Right atrium auricular region (tissue), 2 donors: ENCODE measurements at places on chromosomes 4 and X.

DNA sequence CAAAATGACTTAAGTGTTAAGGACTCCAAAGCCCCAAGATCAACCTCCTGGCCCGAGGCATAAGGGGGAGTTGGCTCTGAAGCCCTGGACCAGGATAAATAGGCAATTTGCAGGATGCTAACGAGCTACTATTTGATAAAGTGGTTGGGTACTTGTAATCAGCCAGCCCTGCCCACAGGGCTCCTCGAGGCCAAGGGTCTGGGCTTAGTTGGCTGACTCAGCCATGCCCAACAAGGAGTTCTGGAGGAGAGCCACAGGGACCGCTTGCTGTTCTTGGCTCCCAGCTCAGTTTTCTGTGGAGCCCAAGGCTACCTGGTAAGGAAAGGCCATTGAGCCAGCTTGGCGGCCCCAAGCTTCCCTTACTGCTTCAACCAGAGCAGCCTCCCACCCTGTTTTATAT is 7.8 kb downstream of the HMGB3 start:
- no peaks in the 10 kb centered on the region for H3K4me1 ChIP-seq
- H3K27me3 ChIP-seq, result no peaks in the 10 kb centered on the region
- no peaks in the 10 kb centered on the region for H3K36me3 ChIP-seq
- H3K4me3 ChIP-seq, result no peak overlapping the region
- H3K27ac ChIP-seq, result no peak overlapping the region
- no peak for DNase-seq

- no peak overlapping the region for H3K27ac ChIP-seq
- no peak for DNase-seq
- no peaks in the 10 kb centered on the region for H3K4me1 ChIP-seq
- no peaks in the 10 kb centered on the region for H3K27me3 ChIP-seq
- H3K4me3 ChIP-seq, result no peak overlapping the region
- H3K36me3 ChIP-seq, result no peaks in the 10 kb centered on the region
These were observed 1601.9 kb upstream of the ADGRL3 start for GRCh38 chr4:59598330-59598618.

- no peak overlapping the region for H3K27ac ChIP-seq
- no peaks in the 10 kb centered on the region for H3K36me3 ChIP-seq
- no peak for DNase-seq
- no peaks in the 10 kb centered on the region for H3K27me3 ChIP-seq
- H3K4me1 ChIP-seq, result no peaks in the 10 kb centered on the region
These were observed 640.3 kb downstream of the TRIML1 start for GRCh38 chr4:188779581-188779980.

- H3K27me3 ChIP-seq, result no peaks in the 10 kb centered on the region
- no peak for DNase-seq
- H3K36me3 ChIP-seq, result peaks cover 43% of the 10 kb centered on the region
- H3K4me1 ChIP-seq, result no peaks in the 10 kb centered on the region
These were observed 55.4 kb downstream of the HUWE1 start for GRCh38 chrX:53631156-53631555.

- H3K4me1 ChIP-seq, result no peaks in the 10 kb centered on the region
- H3K4me3 ChIP-seq, result no peak overlapping the region
- no peaks in the 10 kb centered on the region for H3K36me3 ChIP-seq
- DNase-seq, result no peak
- H3K27me3 ChIP-seq, result no peaks in the 10 kb centered on the region
- no peak overlapping the region for H3K27ac ChIP-seq
These were observed 768 bp upstream of the CXCL10 start for GRCh38 chr4:76024065-76024464.

DNA sequence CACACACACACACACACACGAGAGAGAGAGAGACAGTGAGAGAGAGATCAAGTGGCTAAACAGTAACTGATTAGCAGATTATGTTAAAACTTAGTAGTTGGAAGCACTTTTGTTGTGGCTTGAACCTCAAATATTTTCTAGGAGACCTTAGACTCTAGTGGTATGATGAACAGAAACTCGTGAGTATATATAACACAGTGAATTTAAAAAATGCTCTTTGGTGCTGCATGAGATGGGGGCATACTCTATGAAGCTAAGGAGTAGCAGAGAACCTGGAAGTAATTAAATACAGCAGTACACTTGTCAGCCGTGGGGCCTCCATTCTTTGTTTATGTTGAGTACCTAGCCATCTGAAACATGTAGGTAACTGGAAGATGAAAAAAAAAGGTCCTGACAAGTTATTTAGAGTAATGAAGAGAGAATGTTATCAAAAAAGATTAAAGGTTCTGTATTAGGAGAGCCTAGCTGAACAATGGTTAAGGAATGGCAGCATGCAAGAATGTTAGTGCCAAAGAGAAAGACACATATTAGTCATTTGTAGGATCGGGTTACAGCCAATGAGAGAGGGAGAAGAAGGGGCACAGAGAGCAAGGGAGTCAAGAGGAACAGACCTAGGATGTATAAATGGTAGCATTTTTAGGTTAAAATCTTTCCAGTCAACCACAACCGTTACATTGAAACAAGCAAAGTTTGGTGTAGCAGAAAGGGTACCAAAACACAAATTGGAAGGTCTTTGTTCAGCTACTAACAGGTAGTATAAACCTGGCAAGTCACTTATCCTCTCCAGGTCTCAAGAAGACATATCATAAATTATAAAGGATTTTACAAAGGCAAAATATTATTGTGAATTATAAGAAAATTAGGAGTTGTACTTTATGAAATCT is 316.7 kb upstream of the DIPK2B start:
- no peaks in the 10 kb centered on the region for H3K4me1 ChIP-seq
- no peak for DNase-seq
- peak overlapping the region; percentile 12 for H3K27ac ChIP-seq
- no peaks in the 10 kb centered on the region for H3K36me3 ChIP-seq
- H3K27me3 ChIP-seq, result no peaks in the 10 kb centered on the region

DNA sequence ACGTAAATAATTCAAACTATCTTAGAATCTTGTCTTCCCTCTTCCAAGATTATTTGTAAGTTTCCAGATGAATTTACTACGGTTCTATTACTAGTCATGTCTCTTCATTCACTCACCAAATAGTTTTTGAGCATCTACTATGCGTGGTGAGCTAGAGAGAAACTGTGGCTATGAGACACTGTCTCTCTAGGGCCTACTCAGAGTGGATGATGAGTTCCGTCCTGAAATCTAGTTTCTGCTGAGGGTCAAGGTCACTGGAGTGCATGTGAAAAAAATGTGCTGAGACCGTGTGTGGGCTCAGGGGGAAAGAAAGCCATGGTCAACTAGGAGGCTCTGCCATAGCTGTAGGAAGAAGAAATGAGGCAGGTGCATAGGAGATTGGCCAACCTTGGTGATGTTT is 320.2 kb upstream of the GATB start:
- H3K4me1 ChIP-seq, result no peaks in the 10 kb centered on the region
- no peak overlapping the region for H3K4me3 ChIP-seq
- no peaks in the 10 kb centered on the region for H3K36me3 ChIP-seq
- no peak for DNase-seq

DNA sequence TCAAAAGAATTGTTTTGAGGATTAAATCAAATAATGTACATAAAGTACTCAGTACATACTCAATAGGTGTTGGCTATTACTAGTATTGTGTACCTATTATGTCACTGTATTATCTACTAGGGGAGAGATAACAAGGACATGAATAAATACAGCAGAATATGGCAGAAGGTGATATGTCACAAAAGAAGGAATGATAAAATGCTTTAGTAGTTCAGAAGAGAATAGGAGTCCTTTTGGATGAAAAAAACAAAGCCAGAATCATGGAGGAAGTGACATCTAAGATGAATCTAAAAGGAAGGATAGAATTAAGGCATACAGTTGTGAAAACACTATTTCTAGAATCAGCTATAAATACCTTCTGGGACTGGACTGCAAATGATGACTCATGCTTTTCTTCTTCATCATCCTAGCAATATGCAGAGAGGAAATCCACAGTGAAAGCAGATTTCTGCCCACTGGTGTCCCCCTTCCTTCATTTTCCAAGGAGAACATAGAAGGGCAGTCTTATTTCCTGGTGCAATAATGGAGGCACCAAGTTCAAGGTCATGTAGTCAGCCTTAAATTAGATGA is 98.7 kb downstream of the GLUD2 start:
- no peaks in the 10 kb centered on the region for H3K27me3 ChIP-seq
- H3K36me3 ChIP-seq, result no peaks in the 10 kb centered on the region
- H3K4me3 ChIP-seq, result no peak overlapping the region
- no peak for DNase-seq
- H3K4me1 ChIP-seq, result no peaks in the 10 kb centered on the region

DNA sequence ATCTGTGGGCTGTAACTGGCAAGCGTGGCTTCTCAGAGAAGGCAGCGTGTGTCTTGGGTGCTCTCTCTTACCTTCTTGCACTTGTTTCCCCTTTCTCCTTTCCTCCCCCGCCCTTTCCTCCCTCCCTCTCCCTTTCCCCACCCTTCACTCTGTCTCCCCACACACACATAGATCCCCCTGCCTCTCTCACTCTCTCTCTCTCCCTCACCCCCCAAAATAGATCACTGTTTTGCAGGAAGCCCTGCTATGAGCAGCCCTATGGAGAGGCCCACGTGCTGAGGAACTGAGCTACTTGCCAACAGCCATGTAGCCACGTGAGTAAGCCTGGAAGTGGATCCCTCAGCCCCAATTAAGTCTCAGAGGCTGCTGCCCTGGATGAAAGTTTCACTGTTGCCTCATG is 4.3 kb upstream of the PNMA6E start:
- H3K27ac ChIP-seq, result no peak overlapping the region
- no peak overlapping the region for H3K4me3 ChIP-seq
- no peaks in the 10 kb centered on the region for H3K36me3 ChIP-seq
- no peaks in the 10 kb centered on the region for H3K27me3 ChIP-seq
- H3K4me1 ChIP-seq, result no peaks in the 10 kb centered on the region

- no peaks in the 10 kb centered on the region for H3K4me1 ChIP-seq
- no peaks in the 10 kb centered on the region for H3K27me3 ChIP-seq
- no peak for DNase-seq
- H3K27ac ChIP-seq, result no peak overlapping the region
These were observed 153.7 kb downstream of the PPP4R3C start for GRCh38 chrX:27309406-27309805.

DNA sequence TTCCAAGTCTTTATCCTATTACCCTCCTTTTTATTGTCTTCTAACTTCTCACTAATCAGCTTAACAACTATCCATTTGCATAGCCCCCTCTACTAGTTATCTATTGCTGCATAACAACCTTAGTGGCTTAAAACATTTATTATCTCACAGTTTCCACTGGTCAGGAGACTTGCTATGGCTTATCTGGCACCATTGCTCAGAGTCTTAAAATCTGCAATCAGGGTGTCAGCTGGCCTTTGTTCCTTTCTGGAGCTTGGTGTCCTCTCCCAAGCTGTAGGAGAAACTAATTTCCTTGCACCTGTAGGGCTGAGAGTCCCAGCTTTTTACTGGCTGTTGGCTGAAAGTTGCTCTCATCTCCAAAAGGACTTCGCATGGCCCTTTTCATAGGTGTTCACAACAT is 137.0 kb upstream of the SMIM31 start:
- H3K4me3 ChIP-seq, result no peak overlapping the region
- DNase-seq, result no peak
- H3K27ac ChIP-seq, result no peak overlapping the region
- H3K27me3 ChIP-seq, result no peaks in the 10 kb centered on the region
- no peaks in the 10 kb centered on the region for H3K36me3 ChIP-seq
- H3K4me1 ChIP-seq, result no peaks in the 10 kb centered on the region

GRCh38 chr4:167003326-167003725 is 231.0 kb downstream of the SPOCK3 start:
- no peak overlapping the region for H3K4me3 ChIP-seq
- no peak overlapping the region for H3K27ac ChIP-seq
- no peaks in the 10 kb centered on the region for H3K27me3 ChIP-seq
- H3K36me3 ChIP-seq, result no peaks in the 10 kb centered on the region
- DNase-seq, result no peak

DNA sequence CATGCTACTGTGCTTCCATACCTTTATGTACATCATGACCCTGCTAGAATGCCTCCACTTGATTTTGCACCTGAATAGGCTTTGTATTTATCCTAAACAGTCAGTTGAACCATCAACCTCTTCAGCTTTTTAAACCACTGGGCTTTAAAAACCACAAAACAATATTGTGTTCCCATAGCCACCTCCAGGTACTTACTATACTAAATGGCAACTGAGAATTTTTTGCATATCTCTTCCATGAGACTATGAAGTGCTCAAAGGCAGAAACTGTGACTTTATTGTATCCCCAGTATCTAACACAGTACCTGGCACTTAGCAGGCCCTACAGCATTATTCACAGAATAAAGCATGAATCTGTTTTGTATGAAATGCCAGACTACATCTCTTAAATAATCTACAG is 39.7 kb downstream of the ANAPC10 start:
- no peaks in the 10 kb centered on the region for H3K4me1 ChIP-seq
- H3K27me3 ChIP-seq, result no peaks in the 10 kb centered on the region
- no peak for DNase-seq
- H3K36me3 ChIP-seq, result no peaks in the 10 kb centered on the region

- H3K4me1 ChIP-seq, result no peaks in the 10 kb centered on the region
- no peak overlapping the region for H3K27ac ChIP-seq
- no peaks in the 10 kb centered on the region for H3K27me3 ChIP-seq
- no peak for DNase-seq
- H3K36me3 ChIP-seq, result peaks cover 38% of the 10 kb centered on the region
These were observed 88.0 kb downstream of the FNIP2 start for GRCh38 chr4:158856852-158857251.

- no peaks in the 10 kb centered on the region for H3K4me1 ChIP-seq
- DNase-seq, result no peak
- H3K27me3 ChIP-seq, result no peaks in the 10 kb centered on the region
- H3K4me3 ChIP-seq, result no peak overlapping the region
- H3K27ac ChIP-seq, result no peak overlapping the region
These were observed 36.2 kb upstream of the DHRSX start for GRCh38 chrX:2536974-2537373.

GRCh38 chrX:105191878-105192277 is 28.6 kb downstream of the TEX13A start:
- no peak for DNase-seq
- H3K36me3 ChIP-seq, result no peaks in the 10 kb centered on the region
- H3K27me3 ChIP-seq, result no peaks in the 10 kb centered on the region
- H3K27ac ChIP-seq, result no peak overlapping the region
- no peaks in the 10 kb centered on the region for H3K4me1 ChIP-seq

GRCh38 chr4:40719008-40719623 is 30.6 kb upstream of the NSUN7 start:
- no peak overlapping the region for H3K4me3 ChIP-seq
- no peak for DNase-seq
- H3K27me3 ChIP-seq, result no peaks in the 10 kb centered on the region
- no peak overlapping the region for H3K27ac ChIP-seq
- no peaks in the 10 kb centered on the region for H3K36me3 ChIP-seq

GRCh38 chr4:57076646-57077045 is 33.5 kb downstream of the IGFBP7 start:
- no peak for DNase-seq
- no peaks in the 10 kb centered on the region for H3K36me3 ChIP-seq
- no peak overlapping the region for H3K27ac ChIP-seq
- H3K4me3 ChIP-seq, result no peak overlapping the region

- no peaks in the 10 kb centered on the region for H3K4me1 ChIP-seq
- H3K27ac ChIP-seq, result no peak overlapping the region
- DNase-seq, result no peak
- H3K36me3 ChIP-seq, result no peaks in the 10 kb centered on the region
- no peaks in the 10 kb centered on the region for H3K27me3 ChIP-seq
- no peak overlapping the region for H3K4me3 ChIP-seq
These were observed 74.1 kb downstream of the FAM47A start for GRCh38 chrX:34058005-34058404.
